HS-5 (cell line): ENCODE measurements at places on chromosomes 5 and 9.

GRCh38 chr9:137297966-137298365, 4.1 kb downstream of the NRARP start:
- DNase-seq, result no peak

GRCh38 chr9:131616983-131617604, 71.8 kb downstream of the PRRT1B start:
- DNase-seq, result no peak

DNA sequence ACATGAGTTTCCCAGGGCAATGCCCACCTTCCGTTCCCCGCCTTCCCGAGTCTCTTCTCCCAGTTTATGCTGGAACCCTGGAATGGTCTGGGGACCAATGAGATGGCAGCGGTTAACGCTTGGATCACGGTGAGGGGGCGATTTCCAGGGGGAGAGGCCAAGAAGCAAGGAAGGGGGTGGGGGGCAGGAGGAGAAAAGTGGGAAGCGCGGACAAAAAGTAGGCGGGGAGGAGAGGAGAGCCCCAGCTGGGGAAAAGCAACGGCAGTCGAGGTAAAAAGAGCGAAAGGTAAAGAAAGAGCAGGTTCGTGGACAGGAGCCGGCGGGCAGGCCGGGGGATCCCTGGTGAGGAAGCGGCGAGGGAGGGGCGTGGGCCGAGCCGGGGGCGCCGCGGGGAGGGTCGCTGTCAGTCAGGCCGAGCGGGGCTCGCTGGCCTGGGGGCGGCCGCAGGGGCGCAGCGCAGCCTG, 508 bp upstream of the SNCAIP start:
- no peak for DNase-seq

DNA sequence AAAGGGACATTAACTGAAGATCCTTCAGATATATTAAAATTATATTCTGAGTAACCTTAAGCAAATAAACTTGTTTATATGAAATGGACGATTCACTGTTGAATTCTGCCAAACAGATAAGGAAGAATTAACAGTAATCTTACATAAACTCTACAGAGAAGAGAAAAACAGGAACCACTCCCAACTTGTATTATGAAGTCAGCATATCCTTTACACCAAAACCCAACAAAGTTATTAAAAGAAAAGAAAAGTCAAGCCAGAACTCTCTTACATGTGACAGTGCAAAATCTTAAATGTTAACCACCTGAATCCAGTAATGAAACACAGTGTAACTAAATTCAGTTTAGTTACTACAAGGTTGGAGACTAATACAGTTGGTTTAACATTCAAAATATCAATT, 185.8 kb downstream of the DEPDC1B start:
- DNase-seq, result no peak

GRCh38 chr9:5553211-5553610, 42.9 kb downstream of the PDCD1LG2 start:
- peak; percentile 46 for DNase-seq

DNA sequence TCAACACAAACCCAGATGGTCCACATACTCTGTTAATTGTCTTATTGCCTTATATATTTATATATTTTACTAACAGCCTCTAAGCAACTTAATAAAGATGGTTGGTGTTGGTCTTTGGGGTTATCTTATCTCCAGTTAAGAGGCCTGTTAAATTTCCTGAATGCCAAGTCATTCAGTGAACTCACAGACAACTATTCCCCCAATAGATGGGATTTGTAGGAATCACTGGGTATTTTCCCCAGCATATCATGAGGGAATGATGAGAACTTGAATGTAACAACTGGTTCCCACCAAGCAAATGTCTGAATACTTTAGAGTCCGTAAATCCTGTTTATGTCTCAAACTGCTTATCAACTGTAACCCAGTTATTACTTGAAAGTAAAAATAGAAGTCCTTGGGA, 42.7 kb upstream of the RETREG1 start:
- DNase-seq, result no peak

GRCh38 chr5:139975306-139975705, 67.8 kb downstream of the NRG2 start:
- DNase-seq, result no peak

DNA sequence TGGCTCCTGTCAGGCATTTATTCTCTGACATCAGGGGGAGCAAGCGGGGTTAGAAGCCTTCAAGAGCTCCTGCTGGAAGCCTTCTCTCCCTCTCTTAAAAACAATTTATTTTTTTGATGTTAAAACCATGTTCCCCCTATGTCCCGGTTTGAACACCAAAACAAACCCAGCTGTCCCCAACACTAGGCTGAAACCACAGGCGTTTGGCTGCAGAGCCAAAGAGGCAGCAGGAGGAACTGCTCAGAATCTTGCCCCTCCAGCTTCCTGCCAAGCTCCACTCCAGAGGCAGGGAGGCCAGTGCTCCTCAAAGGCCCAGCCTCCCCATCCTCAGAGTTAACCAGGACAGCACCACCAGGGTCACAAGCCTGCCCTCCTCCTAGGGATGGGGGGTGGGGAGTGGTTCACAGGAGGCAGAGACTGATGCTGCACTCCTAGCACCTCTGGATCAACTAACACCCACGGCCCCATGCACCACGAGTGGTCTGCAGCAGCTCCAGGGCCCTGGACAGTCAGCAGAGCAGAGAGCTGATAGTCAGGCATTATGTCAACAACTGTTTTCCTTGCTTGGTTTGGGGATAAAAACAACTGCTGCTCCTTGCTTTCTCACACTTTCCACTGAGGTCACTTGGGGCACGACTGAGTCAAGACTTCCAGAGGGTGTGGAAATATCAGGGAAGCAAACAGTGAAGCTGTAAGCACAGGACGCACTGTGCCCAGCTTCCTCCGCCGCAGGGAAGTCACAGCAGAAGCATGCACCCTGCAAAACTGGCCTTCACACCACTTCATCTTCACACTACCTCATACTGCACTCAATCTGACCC, 96.5 kb upstream of the ADRA1B start:
- no peak for DNase-seq

DNA sequence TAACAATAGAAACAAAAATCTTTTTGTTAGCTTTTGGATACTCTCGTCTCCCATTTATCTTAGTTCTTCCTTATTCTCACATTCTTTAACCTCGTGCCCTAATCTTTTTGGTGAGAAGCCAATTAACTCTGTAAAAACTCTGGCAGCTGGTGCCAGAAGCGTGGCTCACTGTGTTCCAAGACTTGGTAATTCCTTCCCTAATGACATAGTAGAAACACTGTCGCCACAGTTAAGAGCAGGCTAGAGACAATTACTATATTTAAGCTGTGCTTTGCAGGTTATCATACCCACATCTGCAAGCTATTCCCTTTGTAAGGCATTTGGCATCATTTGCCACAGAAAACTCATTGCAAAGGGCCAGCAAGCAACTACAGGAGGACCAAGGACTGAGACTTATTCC, 160.9 kb upstream of the PIK3R1 start:
- no peak for DNase-seq

- no peak for DNase-seq
Observed at GRCh38 chr5:1852324-1852947, 30.3 kb downstream of the IRX4 start.

DNA sequence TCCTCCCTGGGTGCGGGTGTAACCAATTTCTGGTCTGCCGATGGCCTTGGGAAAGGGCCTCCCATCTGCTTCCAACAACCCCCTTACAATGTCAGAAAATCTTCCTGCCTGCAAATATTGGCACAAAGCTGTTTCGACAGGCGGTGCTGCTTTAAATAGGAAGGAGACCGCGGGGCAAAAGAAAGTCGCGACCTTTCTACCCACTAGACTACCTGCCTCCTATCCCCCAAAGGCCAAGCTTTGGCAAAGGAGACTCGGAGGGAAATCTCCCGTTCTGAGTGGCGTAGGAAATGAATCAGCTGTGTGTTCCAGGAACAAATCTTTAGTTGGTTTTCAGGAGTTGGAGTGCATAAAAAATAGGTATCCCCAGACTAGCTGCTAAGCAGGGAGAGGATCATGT, 36.8 kb upstream of the NFIB start:
- no peak for DNase-seq

GRCh38 chr5:106097340-106097739, 1573.4 kb downstream of the EFNA5 start:
- no peak for DNase-seq

DNA sequence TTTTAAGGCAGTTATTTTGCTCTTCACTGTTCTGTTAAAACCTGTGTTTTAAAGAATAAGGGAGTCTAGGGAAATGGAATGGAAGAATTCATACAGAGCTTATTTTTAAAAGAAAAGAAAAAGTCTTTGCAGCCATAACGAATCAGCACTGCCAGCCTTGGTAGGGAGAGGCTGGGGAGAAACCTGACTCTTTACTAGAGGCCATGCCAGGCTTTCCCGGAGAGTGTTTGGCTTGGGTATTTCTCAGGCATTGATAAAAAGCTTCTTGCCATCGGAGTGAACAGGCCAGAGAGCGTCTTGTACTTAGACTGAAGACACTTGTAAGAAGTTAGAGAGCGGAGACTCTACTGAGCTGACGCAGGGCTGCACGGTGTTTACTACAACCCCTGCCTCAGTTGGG, 72.7 kb upstream of the NFIL3 start:
- no peak for DNase-seq

GRCh38 chr9:93646640-93647178, 70.3 kb downstream of the PHF2 start:
- no peak for DNase-seq

DNA sequence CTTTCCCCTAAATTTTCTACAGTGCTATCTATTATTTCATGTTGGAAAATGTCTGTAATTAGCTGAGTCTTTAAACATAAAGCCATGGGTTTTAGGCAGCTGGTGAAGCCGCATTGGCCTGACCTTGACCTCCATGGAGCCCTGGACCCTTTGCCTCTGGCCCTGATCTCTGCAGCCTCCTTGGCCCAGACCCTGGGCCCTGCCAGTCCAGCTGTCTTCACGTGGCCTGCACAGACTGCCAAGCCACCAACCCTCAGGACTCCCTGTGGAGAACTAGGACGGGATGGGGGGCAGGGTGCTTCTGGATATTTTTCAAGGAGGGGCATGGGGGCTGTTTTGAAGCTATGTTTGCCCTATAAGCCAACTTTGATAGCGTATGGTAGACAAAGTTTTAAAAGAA, 29.8 kb upstream of the PPARGC1B start:
- no peak for DNase-seq

DNA sequence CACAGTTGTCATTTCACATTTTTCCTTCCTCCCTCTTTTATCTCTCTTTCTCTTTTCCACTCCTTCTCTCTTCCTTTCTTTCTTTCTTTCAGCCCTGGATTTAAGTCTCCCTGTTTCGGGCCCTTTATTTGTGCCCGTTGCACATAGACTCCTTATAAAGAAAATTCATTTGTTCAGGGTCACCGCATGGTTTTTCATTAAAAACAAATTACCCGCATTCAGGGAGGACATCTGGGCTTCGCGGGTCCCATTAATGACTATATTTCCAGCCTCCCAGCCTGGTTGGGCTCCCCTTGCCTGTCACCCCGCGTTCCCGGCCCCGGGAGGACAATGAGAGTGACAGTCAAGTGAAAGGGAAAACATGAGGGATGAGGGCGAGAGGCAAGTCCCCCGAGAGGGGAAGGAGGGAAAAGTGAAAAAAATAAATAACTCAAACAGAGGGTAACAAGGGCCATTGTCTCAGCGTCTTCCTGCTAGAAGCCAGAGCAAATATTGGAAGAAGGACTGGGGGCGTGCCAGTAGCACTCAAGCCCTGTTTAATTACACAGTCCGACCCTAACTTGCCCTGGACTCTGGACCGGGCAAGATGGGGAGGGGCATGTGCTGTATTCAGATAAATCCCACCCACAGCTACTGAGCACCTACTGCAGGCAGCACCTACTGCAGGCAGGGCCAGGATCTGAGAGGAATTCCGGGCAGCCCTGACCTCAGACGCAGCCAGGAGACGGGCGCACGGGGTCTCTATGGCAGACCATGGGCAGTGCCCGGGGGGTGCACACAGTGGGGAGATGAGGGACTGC, 166.2 kb downstream of the PAX5 start:
- DNase-seq, result no peak

- DNase-seq, result no peak
Observed at GRCh38 chr5:11054014-11054413, 293.0 kb upstream of the DAP start.

GRCh38 chr9:12965303-12965702, 190.5 kb downstream of the LURAP1L start:
- DNase-seq, result no peak

DNA sequence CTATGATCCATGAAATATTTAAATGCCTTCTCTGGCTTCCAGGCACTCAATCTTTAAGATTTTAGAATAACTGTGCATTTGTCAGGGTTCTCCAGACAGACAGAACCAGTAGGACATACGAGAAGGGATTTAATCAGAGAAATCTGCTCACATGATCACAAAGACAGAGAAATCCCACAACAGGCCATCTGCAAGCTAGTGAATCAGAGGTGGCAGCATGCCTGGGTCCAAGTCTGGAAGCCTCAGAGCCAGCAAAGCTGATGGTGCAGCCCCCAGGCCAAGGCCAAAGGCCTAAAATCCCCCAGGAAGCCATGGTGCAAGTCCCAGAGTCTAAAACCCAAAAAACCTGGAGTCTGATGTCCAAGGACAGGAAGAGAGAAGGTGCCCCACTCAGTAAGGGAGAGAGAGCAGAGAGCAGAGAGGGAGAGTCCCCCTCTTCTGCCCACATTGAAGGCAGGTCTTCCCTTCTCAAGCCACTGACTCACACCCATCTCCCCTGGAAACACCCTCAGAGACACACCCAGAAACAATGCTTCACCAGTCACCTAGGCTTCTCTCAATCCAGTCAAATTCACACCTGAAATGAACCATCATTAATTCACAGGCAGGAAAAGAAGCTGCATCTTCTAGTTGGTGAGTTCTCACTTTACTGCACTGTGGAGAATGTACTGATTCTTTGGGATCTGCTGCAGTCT, 48.7 kb downstream of the CAMSAP1 start:
- no peak for DNase-seq

GRCh38 chr9:108119530-108120113, 630.1 kb upstream of the KLF4 start:
- DNase-seq, result no peak

DNA sequence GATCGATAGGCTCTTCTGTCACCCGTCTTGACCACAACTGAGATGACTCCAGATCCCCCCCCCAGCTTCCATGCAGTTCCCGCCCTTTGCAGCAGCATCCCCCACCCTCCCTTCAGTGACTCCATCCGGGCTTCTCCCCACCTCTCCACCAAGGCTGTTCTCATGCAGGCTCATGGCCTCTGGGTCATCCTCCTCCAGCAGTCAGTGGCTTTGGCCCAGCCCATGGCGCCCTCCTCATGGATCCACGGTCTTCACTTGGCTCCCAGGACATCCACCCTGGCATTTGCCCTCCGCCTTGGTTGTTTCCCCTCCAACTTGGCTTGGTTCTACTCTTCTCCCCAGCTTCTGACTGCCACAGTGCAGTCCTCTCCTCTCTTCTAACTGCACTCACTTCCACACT, 96.7 kb upstream of the RUFY1 start:
- no peak for DNase-seq
